ENCODE measurements at places on chromosomes 1 and 21. TPM values are rescaled to one million over a fixed set of nuclear protein-coding genes. Genes with fewer than 3 reads are reported as not detected.

- DNase-seq = no peak
Observed at GRCh38 chr1:167718914-167719691, 2.7 kb upstream of the MPZL1 start.

- no peak for DNase-seq
Observed at GRCh38 chr1:121443001-121443540, 258.3 kb downstream of the SRGAP2C start.

- DNase-seq = no peak
Observed at GRCh38 chr1:145837656-145838055, 7.8 kb upstream of the NUDT17 start.

DNA sequence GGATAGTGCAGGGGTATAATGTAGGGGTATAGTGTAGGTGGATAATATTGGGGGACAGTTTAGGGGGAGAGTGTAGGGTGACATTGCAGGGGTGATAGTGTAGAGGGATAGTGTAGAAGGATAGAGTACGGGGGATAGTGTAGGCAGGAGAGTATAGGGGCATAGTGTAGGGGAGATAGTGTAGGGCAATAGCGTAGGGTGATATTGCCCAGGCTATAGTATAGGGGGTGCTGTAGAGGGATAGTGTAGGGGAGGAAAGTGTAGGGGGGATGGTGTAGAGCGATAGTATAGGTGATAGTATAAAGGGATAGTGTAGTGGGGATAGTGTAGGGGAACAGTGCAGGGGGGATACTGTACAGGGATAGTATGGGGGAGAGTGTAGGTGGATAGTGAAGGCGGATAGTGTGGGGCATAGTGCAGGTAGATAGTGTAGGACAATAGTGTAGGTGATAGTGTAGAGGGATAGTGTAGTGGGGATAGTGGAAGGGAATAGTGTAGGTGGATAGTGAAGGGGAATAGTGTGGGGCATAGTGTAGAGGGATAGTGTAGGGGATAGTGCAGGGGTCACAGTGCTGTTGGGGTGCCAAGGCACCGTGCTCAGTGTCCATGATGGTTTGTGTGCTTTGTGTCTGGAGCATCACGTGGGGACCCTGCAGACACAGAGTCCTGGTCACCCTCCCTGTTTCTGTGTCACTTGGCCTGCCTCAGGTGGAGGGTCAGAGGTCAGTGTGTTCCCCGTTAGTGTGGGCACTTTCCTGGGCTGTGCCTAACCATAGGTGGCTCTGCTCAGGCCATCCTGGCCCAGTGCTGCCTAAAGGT, 10.5 kb upstream of the ARF1 start:
- DNase-seq = no peak

DNA sequence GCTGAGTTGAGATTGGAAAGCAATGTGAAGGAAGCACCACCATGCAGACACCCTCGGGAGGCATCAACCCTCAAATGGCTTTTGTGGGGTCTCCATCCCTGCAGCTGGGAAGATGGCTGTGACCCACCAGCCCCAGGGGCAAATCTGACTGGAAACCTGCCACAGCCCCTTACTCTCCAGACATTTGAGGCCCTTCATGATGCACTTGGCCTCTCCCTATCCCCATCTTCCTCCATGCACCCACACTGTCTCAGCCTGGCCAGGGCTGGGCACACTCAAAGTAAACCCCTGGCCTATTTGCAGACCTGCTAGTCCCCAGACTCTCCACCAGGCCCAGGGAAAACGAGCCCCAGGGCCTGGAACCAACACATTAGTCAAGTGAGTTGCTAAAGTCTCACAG, 205.2 kb downstream of the MATN1 start:
- no peak for DNase-seq

NR5A2 gene
- total RNA-seq = 1.8 TPM

CELA2B gene
- total RNA-seq = not detected

WDR47 gene
- total RNA-seq = 6.4 TPM

NMNAT2 gene
- 22.5 TPM for total RNA-seq
